ENCODE measurements at places on chromosomes 2 and 18. TPM values are rescaled to one million over a fixed set of nuclear protein-coding genes. Genes with fewer than 3 reads are reported as not detected.

DNA sequence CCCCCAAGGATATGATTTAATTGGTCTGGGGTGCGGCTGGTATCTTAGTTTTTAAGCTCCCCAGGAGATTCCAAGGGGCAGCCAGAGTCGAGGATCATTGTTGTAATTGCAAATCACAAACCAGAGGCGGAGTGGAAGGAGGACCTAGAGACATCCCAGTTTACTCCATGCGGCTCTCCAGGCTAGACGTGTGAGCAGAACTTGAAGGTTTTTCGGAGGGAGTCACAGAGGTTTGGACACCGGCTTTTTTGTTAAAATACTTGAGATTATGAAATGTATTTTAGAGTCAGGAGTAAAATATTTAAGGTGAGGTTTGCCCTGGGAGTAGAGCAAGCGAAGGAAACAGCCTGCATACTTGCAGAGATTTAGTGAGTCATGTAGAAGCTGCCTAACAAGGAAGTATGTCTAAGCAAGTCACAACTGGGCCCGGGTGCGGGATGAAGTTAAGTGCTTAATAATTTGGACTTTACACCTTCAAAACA lies 39.5 kb downstream of the TGOLN2 start:
- H3K36me3 ChIP-seq = peaks cover 18% of the 10 kb centered on the region
- no peak overlapping the region for H3K4me3 ChIP-seq
- no peaks in the 10 kb centered on the region for H3K27me3 ChIP-seq

DNA sequence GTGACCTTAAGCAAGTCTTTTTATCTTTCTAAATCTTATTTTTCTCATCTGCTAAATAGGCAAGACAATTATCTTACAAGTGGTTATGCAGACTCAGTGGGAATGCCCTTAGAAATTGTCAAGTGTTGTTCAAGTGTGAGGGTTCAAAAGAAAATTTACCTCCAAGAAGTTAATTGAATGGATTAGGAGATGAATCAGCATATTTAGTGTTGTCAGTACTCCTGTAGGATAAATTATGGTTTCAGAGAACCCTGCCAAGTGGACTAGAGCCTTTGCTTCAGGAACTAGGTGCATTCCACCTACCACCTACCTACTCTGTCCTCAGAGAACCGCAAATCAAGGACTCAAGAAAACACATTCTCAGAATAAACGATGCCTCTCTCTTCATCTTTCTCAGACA lies 69.8 kb upstream of the KCTD1 start:
- peaks cover 2% of the 10 kb centered on the region for H3K27me3 ChIP-seq
- peaks cover 1% of the 10 kb centered on the region for H3K36me3 ChIP-seq
- no peak overlapping the region for H3K27ac ChIP-seq
- no peak for DNase-seq
- peaks cover 8% of the 10 kb centered on the region for H3K4me1 ChIP-seq

The TUBA3E gene
- not detected for total RNA-seq

GRCh38 chr18:31103423-31103822 lies 1.2 kb upstream of the DSC2 start:
- peaks cover 2% of the 10 kb centered on the region for H3K36me3 ChIP-seq
- H3K4me1 ChIP-seq = peaks cover 33% of the 10 kb centered on the region
- H3K4me3 ChIP-seq = peak overlapping the region; percentile 48
- H3K27ac ChIP-seq = no peak overlapping the region
- no peak for DNase-seq

The ANKAR gene
- total RNA-seq = 10.3 TPM

GRCh38 chr2:39839261-39839848 lies 60.3 kb upstream of the THUMPD2 start:
- H3K4me1 ChIP-seq = no peaks in the 10 kb centered on the region
- H3K27me3 ChIP-seq = no peaks in the 10 kb centered on the region
- no peak overlapping the region for H3K4me3 ChIP-seq

DNA sequence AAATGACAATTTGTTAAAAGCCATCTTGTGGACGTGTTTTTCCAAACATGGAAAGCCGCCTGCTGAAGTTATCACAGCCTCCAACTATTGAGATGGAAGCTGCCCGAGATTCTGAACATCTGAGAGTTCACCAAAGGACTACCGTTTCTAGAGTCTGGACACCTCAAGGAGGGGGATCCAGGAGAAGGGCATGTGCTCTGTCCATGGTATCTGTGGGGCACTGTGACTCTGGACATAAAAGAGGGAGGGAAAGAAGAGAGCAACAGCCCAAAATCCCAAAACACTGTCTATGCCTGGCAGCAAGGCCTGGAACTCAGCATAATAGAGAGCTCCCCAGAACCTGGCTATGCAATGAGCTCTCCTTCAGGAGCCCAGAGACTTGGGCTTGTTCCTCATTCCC lies 319.9 kb downstream of the EN1 start:
- no peak overlapping the region for H3K4me3 ChIP-seq
- peaks cover 10% of the 10 kb centered on the region for H3K4me1 ChIP-seq
- H3K27me3 ChIP-seq = peaks cover 32% of the 10 kb centered on the region
- no peaks in the 10 kb centered on the region for H3K36me3 ChIP-seq

The ECEL1 gene
- total RNA-seq = 2.9 TPM

GRCh38 chr2:150491430-150491829 lies 4.0 kb upstream of the RND3 start:
- H3K4me1 ChIP-seq = peaks cover 6% of the 10 kb centered on the region
- no peak overlapping the region for H3K27ac ChIP-seq
- DNase-seq = no peak
- no peaks in the 10 kb centered on the region for H3K27me3 ChIP-seq

DNA sequence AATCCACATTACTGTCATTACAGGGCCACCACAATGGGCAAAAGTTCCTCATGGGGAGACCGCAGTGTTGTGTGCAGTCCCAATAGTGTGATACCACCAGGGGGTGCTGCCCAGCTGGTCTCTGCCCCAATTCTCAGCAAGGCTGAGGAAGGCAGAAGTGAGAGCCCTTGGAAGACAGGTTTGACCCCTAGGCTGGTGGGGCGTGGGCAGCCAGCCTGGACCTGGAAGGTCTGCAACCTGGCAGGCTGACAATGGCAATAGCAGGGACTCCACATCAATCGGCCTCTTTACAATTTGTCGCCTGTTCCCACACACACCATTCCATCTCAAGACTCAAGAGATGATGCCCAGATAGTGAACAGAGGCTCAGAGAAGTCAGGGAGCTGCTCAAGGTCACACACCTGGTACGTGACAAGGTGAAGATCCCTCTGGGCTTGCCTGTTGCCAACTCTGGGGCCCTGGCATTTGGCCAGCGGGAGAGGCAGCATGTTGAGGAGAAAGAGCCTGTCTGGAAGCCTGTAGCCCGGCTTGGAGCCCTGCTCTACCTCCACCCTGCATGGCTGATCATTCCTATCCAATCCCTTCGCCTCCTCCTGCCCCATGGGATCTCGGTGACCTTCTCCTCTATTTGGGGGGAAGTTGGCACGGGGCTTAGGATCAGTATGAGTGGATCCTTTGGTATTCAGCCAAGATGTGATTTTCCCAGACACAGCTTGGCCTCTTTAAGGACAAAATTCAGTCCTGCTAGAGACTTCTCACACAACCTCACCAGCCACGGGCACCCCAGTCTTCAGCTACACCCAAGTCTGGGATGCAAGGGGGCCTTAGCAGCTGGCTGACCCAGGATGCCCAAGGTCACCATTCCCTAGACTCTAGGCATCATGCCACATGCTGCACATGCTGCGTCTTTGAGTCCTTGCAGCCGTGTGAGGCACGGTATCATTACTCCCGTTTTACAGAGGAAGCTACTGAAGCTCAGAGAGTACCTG lies 2.9 kb upstream of the ATOH8 start:
- no peaks in the 10 kb centered on the region for H3K36me3 ChIP-seq
- peaks cover 79% of the 10 kb centered on the region for H3K27me3 ChIP-seq
- no peak overlapping the region for H3K27ac ChIP-seq

The TOGARAM2 gene
- 0.98 TPM for total RNA-seq

The RAPH1 gene
- total RNA-seq = 21.7 TPM

The CD8B gene
- not detected for total RNA-seq

DNA sequence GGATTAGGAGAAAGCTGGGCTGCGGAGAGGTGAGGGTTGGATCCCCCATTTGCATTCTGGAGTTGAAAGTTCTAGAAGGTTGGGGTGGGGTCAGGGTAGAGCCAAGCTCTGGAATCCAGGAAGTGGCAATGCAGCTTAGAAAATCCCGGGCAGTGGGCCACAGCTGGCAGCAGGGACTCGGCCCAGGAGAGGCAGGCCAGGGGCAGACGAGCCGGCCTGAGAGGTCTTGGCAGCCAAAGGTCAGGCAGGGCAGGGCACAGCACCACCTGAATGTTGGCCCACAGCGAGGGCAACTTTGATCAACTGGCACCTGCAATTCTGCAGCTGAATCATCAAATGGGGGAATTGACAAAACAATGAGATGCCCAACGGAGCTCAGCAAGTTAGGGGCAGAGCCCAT lies 139.2 kb downstream of the INHBB start:
- H3K27me3 ChIP-seq = peaks cover 49% of the 10 kb centered on the region
- H3K4me3 ChIP-seq = no peak overlapping the region
- H3K36me3 ChIP-seq = no peaks in the 10 kb centered on the region
- no peak overlapping the region for H3K27ac ChIP-seq
- DNase-seq = no peak

- H3K4me3 ChIP-seq = no peak overlapping the region
- H3K27me3 ChIP-seq = no peaks in the 10 kb centered on the region
- no peaks in the 10 kb centered on the region for H3K36me3 ChIP-seq
- H3K4me1 ChIP-seq = no peaks in the 10 kb centered on the region
- no peak overlapping the region for H3K27ac ChIP-seq
Observed at GRCh38 chr2:106269591-106270291, 75.6 kb upstream of the UXS1 start.

DNA sequence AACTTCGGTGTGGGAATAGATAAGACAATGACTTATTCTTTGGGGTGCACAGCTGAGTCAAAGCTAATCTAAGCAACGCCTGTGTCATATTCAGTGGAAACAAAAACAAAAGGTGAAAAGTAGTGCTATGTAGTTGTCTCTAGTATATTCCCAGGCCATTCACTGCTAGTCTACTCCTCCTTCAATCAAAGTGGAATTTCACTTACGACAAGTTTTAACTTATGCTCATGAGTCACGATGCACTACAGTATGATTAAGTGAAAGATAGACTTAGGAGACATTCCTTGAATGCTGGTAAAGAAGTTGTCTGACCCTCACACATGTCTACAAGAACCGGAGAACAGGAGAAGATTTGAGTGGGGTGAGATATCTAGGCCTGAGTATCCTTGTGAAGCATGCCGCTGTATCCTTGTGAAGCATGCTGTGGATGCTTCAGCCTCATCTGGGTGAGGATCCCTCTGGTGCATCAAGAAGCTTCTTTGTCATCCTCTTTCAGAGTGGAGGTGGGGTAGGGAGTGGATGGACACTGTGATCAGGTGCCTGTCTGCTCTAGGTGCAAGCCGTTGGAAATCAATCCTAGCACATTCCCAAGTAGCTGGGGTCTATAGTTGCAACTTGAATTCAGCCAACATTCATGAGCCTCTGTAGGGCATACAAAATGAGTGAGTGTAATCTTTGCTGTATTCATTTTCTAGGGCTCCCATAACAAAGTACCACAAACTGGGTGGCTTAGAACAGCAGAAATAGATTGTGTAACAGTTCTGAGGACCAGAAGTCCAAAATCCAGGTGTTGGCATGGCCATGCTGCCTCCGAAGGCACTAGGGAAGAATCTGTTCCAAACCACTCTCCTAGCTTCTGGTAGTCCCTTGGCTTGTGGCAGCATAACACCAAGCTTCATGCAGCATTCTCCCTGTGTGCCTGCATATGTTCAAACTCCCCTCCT lies 173.5 kb upstream of the FN1 start:
- no peak overlapping the region for H3K27ac ChIP-seq
- no peak overlapping the region for H3K4me3 ChIP-seq
- peaks cover 13% of the 10 kb centered on the region for H3K4me1 ChIP-seq
- H3K36me3 ChIP-seq = peaks cover 3% of the 10 kb centered on the region
- no peak for DNase-seq
- H3K27me3 ChIP-seq = no peaks in the 10 kb centered on the region

GRCh38 chr18:31399306-31400032 lies 22.9 kb downstream of the DSG4 start:
- peak overlapping the region; percentile 39 for H3K27ac ChIP-seq
- no peak for DNase-seq
- peaks cover 49% of the 10 kb centered on the region for H3K4me1 ChIP-seq
- H3K4me3 ChIP-seq = no peak overlapping the region
- H3K36me3 ChIP-seq = no peaks in the 10 kb centered on the region
- H3K27me3 ChIP-seq = no peaks in the 10 kb centered on the region

- DNase-seq = no peak
- peaks cover 7% of the 10 kb centered on the region for H3K4me1 ChIP-seq
- peak overlapping the region; percentile 54 for H3K27ac ChIP-seq
- no peaks in the 10 kb centered on the region for H3K36me3 ChIP-seq
- peaks cover 35% of the 10 kb centered on the region for H3K27me3 ChIP-seq
- peak overlapping the region; percentile 27 for H3K4me3 ChIP-seq
Observed at GRCh38 chr2:101435001-101435862, 39.7 kb downstream of the RFX8 start.

DNA sequence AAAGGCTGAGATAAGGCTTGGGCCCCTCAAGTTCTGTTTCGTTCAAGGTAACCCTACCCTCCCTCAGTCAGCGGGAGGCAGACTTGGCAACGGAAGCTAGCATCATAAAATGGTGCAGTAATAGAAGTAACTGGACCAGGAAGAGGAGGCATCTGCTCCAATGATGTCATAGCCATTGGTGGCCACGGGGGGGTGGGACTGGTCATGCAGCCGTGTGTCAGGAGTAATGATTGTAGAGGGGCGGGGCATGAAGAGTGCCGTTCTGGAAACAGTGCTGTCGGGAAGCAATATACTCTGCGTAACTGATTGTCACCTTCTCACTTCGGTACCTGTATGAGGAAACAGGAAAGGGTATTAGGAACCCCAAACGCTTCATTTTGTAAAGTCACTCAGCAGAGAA lies 6.9 kb upstream of the POLR2D start:
- H3K27ac ChIP-seq = no peak overlapping the region
- peaks cover 24% of the 10 kb centered on the region for H3K36me3 ChIP-seq
- H3K4me1 ChIP-seq = peaks cover 10% of the 10 kb centered on the region

The SERPINB2 gene
- total RNA-seq = not detected

GRCh38 chr18:24039671-24040070 lies 25.1 kb downstream of the TTC39C start:
- peaks cover 6% of the 10 kb centered on the region for H3K36me3 ChIP-seq
- no peak for DNase-seq
- H3K4me3 ChIP-seq = no peak overlapping the region
- H3K4me1 ChIP-seq = no peaks in the 10 kb centered on the region
- H3K27ac ChIP-seq = no peak overlapping the region
- no peaks in the 10 kb centered on the region for H3K27me3 ChIP-seq

GRCh38 chr18:79934311-79935097 lies 16.9 kb downstream of the SLC66A2 start:
- H3K27me3 ChIP-seq = no peaks in the 10 kb centered on the region
- peaks cover 65% of the 10 kb centered on the region for H3K36me3 ChIP-seq
- no peak for DNase-seq
- peaks cover 17% of the 10 kb centered on the region for H3K4me1 ChIP-seq
- H3K4me3 ChIP-seq = no peak overlapping the region

- peaks cover 36% of the 10 kb centered on the region for H3K27me3 ChIP-seq
- no peak overlapping the region for H3K4me3 ChIP-seq
- H3K27ac ChIP-seq = no peak overlapping the region
Observed at GRCh38 chr2:206805887-206806607, 40.6 kb downstream of the FASTKD2 start.

The CHPF gene
- total RNA-seq = 49.1 TPM

GRCh38 chr2:146597291-146597690 lies 1247.5 kb upstream of the ACVR2A start:
- H3K4me3 ChIP-seq = no peak overlapping the region
- no peak for DNase-seq
- H3K36me3 ChIP-seq = no peaks in the 10 kb centered on the region
- no peaks in the 10 kb centered on the region for H3K27me3 ChIP-seq
